ENCODE measurements at places on chromosomes 1 and 21. TPM values are rescaled to one million over a fixed set of nuclear protein-coding genes. Genes with fewer than 3 reads are reported as not detected.

The OR6N2 gene
- total RNA-seq = not detected

The GABRD gene
- not detected for total RNA-seq

The PADI4 gene
- total RNA-seq = not detected

The TNFRSF9 gene
- total RNA-seq = not detected

The KCND3 gene
- total RNA-seq = not detected

The A3GALT2 gene
- 1.0 TPM for total RNA-seq

The FUCA1 gene
- 6.2 TPM for total RNA-seq

The TMEM81 gene
- total RNA-seq = 1.3 TPM

The RBM11 gene
- 0.52 TPM for total RNA-seq

The LENEP gene
- not detected for total RNA-seq
